IMR-90 (cell line): ENCODE measurements at places on chromosomes 6 and 20. TPM values are rescaled to one million over a fixed set of nuclear protein-coding genes. Genes with fewer than 3 reads are reported as not detected.

DNA sequence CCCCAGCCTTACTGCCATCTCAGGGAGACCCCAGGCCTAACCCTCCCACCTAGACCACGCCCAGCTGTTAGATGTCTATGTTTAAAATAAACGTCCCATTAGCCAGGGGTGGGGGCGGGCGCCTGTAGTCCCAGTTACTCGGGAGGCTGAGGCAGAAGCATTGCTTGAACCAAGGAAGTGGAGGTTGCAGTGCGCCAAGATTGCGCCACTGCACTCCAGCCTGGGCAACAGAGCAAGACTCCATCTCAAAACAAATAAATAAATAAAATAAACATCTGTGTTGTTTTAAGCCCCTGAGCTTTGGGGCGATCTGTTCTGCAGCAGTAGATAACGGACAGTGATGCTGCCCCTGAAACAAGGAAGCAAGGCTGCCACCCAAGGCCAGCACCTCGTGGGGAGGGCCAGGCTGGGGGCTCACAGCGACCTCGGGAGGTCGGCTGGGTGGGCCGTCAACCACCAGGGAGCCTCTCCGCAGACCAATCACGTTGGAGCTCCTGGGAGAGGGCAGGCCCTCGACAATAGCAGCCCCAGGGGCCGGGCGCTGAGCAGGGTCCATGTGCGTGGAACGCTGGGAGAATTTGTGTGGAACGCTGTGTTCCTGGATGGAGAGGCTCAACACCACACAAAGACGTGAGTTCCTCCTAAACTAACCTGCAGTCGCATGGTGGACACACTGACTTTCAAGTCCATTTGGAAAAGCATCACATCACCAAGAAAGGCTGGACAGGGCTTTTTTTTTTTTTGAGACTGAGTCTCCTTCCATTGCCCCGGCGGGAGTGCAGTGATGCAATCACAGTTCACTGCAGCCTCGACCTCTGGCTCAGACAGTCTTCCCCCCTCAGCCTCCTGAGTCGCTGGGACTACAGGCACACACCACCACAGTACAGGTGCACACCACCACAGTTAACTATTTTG, 1.0 kb upstream of the HELZ2 start:
- no peak overlapping the region for H3K4me3 ChIP-seq
- DNase-seq: peak; percentile 24
- H3K36me3 ChIP-seq: peaks cover 6% of the 10 kb centered on the region; the same call in 1 of the 2 replicates
- H3K27me3 ChIP-seq: no peaks in the 10 kb centered on the region

TMEM74B gene
- not detected in 2 replicates for total RNA-seq

C6orf52 gene
- not detected in 2 replicates for total RNA-seq

PHACTR3 gene
- total RNA-seq: not detected in 2 replicates

TCF21 gene
- total RNA-seq: 6.6 and 8.1 TPM in 2 replicates

TCP11 gene
- total RNA-seq: 0.36 and 0.56 TPM in 2 replicates

FNDC1 gene
- not detected in 2 replicates for total RNA-seq

CYP24A1 gene
- not detected in 2 replicates for total RNA-seq
